Prostate gland (tissue), 2 donors: ENCODE measurements at places on chromosomes 12 and 14.
A peak's percentile ranks its signal among the peaks of the same experiment; 100 is the strongest.

DNA sequence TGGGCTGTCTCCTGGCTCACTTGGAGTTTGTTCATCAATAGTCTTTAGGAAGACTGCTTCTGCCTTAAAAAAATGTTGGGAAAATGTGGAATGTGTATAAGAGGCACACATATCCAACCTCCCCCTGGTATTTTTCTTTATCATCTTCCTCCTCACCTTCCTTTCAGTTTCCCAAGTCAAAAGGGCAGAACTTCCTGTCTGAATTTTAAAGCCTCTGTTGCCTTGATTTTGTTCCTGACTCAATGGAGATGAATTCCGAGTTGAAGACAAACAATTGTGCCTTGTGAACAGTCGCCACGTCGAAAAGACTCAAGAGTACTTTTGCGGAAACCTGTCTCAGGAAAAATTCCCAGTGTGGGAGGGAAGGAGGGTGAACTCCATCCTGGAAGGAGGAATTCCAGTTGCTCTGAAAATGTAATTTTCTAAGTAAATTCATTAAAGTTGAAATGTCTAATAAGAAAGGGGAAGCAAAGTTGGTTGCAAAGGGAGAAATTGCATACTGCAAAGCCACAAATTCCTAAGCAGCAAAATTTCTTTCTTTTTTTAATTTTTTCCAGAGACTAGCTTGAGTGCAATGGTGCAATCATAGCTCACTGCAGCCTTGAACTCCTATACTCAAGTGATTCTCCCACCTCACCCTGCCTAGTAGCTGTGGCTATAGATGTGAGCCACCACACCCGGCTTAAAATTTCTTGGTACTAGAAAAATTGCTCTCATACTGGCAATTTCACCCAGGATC is 50.2 kb upstream of the ELK3 start:
- DNase-seq, result no peak

- DNase-seq, result no peak
Observed at GRCh38 chr12:120342175-120343038, 14.8 kb upstream of the PLA2G1B start.

- DNase-seq, result no peak
Observed at GRCh38 chr12:104865080-104865479, 93.0 kb downstream of the SLC41A2 start.

GRCh38 chr12:48292040-48292439 is 58.7 kb downstream of the ZNF641 start:
- DNase-seq, result no peak

DNA sequence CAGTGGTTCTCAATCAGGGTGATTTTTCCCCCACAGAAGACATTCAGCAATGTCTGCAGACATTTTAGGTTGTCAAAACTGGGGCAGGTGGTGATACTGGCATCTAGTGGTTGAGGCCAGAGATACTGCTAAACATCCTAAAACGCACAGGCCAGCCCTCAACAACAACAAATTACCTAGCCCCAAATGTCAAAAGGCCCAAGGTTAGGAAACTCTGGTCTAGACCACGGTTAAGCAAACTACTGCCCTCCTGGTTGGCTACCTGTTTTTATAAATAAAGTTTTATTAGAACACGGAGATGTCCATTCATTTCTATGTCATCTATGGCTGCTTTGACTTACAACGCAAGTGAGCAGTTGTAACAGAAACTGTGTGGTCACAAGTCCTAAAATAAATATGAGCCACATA is 186.7 kb downstream of the EFCAB11 start:
- DNase-seq, result no peak

- DNase-seq, result no peak
Observed at GRCh38 chr12:132154941-132155770, 10.9 kb downstream of the NOC4L start.

- no peak for DNase-seq
Observed at GRCh38 chr14:99872786-99873440, 79.7 kb downstream of the EML1 start.

DNA sequence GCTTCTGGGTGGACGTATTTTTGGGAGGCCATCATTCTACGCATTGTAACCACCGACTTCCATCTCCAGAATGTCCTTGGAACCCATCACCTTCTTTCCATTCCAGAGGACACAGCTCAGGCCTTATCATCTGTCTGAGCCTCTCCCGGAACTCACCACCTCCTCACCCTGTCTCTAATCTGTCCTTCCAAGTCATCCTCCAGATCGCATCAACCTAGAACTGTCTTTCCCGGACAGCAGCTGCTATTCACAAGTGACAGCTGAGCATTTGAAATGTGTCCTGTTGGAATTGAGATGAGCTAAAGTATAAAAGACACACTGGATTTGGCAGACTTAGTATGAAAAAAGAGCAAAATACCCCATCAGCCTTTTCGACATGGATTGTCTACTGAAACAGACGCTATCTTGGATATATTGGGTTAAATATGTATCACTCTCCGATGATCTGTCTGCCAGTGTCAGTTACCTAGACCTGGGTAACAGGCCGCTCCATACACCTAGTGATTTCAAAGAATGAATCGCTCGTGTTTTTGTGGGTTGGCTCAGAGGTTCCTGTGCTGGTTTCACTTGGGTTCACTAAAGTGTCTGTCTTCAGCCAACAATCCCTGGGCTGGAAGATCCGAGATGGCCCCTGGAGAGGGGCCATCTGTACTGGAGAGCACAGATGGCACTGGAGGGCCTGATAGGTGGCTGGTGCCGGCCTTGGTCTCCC is 104.4 kb upstream of the RFLNA start:
- no peak for DNase-seq

- no peak for DNase-seq
Observed at GRCh38 chr12:7667125-7667524, 1.4 kb upstream of the APOBEC1 start.

DNA sequence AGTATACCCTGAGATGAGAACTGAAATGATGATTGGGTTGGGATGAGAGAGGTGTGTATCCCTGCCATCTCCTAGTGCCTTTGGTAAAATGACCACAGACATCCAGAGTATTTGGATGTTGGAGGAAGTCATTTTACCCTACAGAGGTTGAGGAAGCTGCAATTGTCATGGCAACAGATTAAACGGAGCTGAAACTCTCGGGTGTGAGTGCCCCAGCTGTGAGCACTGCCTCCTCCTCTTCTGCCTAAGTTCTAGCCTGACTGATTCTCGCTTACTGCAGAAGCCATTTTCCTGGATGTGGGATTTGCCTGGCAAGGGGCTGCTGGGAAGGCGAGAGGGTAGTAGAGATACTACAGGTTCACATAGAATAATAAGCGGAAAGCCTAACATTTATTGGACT is 10.3 kb upstream of the PPP4R4 start:
- no peak for DNase-seq

DNA sequence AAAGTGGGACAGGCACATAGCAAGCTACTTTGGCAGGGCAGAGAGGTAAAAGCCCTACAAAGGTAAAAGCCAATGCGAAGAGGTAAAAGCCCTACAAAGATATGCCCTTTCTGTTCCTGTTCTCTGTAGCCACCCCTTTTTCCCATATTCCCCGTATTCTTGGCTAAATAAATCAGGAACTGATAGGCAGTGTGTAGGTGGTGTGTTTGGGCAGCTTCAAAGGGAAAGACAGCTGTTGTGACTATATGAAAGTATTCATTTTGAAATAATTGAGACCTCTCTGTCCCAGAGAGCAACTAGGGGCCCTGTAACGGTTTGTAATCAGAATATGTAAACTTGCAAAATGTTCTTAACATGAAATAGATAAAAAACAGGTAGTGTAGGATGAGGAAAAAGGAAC is 11.3 kb upstream of the SLC41A2 start:
- DNase-seq, result no peak

- no peak for DNase-seq
Observed at GRCh38 chr12:47068539-47068938, 10.9 kb upstream of the PCED1B start.

- peak; percentile 57 for DNase-seq
Observed at GRCh38 chr14:37544407-37544806, 50.6 kb downstream of the FOXA1 start.

GRCh38 chr14:21428930-21429329 is 27.0 kb downstream of the CHD8 start:
- DNase-seq, result no peak

GRCh38 chr12:111598637-111599452 is at the start of gene ATXN2:
Gene ATXN2 (minus strand): TSS chr12:111599315. CDS start chr12:111599034, 281 bp downstream.
- peak; percentile 55 for DNase-seq

DNA sequence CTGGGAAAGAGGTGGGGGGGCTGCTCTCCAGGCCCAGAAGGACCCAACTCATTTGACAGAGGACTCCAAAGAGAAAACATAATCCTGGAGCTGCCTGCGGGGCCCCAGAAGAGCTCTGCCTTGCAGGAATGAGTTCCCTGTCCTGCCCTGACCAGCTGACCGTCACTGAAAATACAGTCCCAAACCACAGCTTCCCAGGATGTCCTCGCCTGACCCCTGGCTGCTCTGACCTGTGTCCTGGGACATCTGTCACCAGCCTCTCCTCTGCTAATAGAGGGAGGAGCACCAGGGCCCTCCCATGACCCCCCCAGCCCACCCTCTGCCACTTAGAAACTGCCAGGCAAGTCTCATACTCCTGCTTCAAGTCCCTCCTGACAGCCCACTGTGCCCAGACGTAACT is 9.8 kb downstream of the FIGNL2 start:
- DNase-seq, result no peak

DNA sequence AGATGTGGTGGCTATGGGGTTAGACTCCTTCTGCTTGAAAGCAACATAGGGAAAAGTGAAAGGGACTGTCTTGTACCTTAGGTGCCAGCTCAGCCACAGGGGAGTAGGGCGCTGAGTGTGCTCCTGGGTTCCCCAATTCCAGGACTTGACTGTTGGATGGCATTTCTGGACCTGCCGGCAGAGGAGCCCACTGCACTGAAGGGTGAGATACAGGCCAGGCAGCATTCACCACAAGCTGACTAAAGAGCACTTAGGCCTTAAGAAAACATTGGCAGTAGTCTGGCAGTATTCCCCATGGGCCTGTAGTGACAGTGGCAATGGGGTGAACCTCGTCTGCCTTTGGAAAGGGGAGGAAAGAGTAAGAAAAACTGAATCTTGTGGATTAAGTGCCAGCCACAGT is 67.1 kb upstream of the TMTC2 start:
- no peak for DNase-seq

DNA sequence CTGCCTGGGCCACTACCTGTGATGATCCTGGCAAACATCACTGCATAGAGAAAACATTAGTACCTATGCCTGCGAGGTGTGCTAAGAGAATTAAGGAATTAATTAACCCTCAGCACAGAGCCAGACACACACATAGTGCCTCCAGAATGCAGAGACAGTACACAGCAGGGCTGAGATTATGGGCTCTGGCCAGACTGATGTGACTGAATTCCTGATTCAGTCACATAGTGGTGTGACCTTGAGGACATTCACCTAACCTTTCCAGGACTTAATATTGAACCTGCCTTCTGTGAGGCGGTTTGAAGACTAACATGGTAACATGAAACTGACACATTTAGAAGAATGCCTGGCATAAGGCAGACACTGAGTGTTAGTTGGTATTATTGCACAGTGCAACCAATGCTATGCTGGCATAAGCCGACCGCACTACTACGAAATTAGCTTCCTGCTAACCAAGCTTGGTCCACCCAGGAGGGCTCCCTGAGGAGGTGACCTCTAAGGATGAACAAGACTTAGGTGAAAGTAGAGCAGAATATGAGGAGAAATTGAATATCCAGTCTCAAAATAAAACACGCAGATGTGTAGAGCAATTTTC is 32.0 kb upstream of the SELPLG start:
- DNase-seq, result no peak

- no peak for DNase-seq
Observed at GRCh38 chr14:59239022-59239421, 50.6 kb downstream of the DAAM1 start.

GRCh38 chr12:103600967-103601728 is 14.1 kb downstream of the STAB2 start:
- DNase-seq, result no peak

DNA sequence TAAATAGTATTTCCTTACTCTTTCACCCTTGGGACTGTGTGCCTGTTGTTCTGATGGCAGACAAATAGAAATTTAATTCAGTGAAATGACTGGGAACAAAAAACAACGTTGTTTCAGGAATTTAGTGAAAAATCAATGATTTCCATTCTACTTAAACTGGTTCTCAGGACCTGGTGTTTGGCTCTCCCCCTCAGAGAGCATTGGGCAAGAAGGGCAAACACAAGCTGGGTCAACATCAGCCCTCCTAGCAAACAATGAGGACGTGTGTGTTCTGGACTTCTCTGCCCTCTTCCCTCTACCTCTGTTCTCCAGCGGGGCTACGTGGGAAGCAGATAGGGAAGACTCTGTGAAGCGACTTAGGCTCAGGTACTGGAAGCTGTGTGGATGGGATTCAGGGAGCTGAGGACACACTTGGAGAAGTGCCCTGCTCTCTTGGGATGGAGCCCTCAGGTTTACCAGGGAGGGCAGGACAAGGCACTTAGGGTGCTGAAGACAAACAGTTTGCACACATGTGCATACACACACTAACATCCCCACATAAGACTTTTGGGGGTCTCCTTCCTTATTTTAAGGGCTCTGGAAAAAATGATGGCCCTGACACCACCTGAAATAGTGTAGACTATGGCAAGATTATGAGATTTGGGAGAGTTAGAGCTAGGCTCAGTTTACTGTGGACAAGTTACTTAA is 7.6 kb upstream of the SERPINA1 start:
- peak; percentile 52 for DNase-seq

GRCh38 chr12:121580959-121581685 is at the start of gene KDM2B:
Gene KDM2B (minus strand): TSS chr12:121581023. CDS start chr12:121580911, 112 bp downstream.
- DNase-seq, result peak; percentile 9

DNA sequence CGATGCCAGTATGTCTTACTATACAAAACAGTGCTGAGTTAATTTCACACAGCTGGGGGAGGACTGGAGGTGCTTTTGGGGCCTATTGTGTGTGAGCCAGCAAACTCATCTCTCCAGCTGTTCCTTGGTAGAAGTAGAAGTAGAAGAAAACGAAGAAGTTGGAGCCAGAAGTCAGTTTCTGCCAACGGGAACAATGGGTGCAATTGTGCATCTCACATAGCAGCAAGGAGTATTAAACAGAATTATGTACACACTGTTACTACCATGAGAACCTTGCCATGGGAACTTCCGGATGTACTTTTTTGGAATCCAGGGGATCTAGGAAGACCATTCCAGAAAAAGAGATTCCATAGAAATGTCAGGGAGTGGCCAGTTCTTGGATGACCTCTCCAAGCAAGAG is 88.6 kb downstream of the VCPKMT start:
- peak; percentile 25 for DNase-seq

DNA sequence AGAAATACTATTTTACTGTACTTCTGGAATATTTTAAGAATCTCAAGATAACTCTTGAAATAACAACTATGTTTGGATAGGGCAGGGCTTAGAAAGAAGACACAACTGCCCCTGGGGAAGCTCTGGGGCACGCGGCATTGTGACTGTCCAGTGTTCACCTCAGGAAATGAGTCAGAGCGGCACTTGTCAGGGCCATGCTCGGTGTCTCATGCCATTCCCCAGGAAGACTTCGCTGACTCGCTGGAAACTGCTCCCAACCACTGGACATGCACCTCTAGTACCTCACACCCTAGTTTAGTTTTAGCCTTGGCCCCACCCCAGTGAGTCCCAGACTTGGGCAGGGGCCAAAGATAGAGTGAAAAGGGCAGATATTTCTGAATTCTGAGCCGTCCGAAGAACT is 192.0 kb downstream of the TTC7B start:
- DNase-seq, result peak; percentile 28

- no peak for DNase-seq
Observed at GRCh38 chr14:31893221-31893757, 183.8 kb upstream of the ARHGAP5 start.

GRCh38 chr12:65526311-65526710 is 247.8 kb downstream of the MSRB3 start:
- DNase-seq, result no peak

- no peak for DNase-seq
Observed at GRCh38 chr12:53161119-53161911, 19.2 kb upstream of the ZNF740 start.
